ENCODE measurements at places on chromosomes 12 and 14.

- no peak for DNase-seq
These were observed 75.5 kb upstream of the DCD start for GRCh38 chr12:54723379-54724256.

- DNase-seq: no peak
These were observed 84.1 kb downstream of the PPP1R12A start for GRCh38 chr12:79850610-79851299.

- no peak for DNase-seq
These were observed 172.0 kb downstream of the RERGL start for GRCh38 chr12:17918013-17918412.

DNA sequence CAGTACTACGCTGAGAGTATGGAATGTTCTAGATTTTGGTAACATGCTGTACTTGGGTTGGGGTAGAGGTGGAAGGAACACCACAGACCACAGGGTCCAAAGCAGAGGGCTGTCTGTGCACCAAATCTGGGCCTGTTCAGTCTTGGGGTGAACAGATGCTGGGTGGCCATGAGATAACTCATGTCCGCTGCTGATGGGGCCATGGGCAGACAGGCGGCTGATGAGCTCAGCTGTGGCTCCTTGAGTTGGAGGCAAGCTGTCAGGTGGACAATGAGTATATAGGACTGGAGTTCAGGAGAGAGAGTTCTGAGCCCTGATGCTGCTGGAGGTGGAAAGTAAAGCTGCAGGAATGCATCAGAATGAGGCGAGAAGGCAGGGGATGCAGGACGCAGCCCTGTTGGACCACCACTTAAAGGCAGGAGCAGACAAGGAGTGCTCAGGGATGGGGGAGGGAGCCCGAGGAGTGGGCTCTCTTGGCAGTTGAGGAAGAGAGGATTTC, 6.2 kb downstream of the SMIM41 start:
- no peak for DNase-seq

GRCh38 chr12:105109465-105110212, 2.1 kb downstream of the WASHC4 start:
- no peak for DNase-seq
